ENCODE measurements at places on chromosomes 3 and 15.

- no peak for DNase-seq
Measured at GRCh38 chr3:190081389-190081788, 39.3 kb downstream of the P3H2 start.

DNA sequence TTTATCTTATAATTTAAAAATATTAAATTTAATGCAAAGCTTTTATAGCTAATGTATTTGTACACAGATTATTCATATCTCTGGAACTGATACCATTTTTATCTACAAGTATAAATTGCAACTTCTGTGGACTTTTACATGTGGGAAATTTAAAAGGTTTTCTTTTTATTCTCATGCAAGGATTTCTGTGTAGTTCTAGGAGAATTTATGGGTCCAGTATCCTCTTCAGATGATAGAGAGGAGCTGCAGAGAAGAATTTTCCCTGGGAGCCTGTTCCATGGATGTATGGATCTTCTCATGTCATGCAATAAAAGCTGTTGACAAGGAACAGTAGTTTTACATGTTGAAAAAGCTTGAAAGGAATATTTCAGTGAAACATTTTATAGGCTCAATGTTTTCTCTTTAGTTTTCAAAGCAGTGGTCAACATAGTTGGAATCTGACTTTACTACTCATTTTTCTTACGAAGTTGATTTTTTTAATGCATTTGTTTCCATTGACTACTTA, 119.7 kb downstream of the MCTP2 start:
- no peak for DNase-seq

DNA sequence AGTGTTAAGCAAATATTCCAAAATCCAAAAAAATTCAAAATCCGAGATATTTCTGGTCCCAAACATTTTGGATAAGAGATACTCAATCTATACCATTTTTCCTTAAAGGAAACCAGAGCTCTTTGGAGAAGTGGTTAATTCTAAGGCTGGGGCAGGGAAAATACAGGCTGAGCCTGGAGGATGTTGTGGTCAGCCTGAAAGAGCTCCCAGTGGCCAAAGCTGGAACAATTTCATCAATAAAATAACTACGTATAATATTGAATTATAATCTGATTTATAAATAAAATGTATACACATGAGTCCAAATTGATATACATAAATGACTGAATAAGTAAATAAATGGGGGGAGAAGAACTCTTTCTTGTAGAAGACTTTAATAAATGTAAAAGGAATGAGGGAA, 24.6 kb downstream of the PPARG start:
- no peak for DNase-seq

GRCh38 chr3:138673641-138674530, 65.3 kb downstream of the FAIM start:
- no peak for DNase-seq
